ENCODE measurements at places on chromosomes 1 and 21.

DNA sequence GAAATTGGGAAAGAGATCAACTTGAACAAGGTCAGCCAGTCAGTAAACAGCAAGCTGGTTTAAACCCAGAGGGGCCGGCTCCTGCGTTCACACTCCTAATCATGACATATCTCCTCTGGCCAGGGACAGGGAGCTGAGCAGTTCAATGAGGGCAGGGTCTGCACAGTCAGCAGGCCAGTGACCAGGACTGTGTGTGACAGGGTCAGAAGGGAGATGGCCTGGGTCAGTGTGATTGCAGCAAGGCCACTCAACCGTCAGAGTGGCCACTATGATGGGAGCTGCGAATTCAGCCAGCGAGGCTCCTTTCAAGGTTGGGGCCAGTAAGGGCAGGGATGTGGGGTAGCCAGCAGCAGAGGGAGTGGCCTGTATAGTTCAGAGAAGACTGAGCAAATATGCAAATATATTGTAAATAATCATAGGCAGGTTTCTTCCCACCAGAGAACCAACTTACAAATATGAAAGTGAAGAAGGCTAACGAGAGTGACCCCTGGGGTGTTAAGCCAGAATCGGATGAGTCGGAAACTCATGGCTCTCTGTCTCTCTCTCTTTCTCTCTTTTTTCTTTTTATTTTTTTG is 20.0 kb downstream of the NOL9 start:
- DNase-seq, result no peak

DNA sequence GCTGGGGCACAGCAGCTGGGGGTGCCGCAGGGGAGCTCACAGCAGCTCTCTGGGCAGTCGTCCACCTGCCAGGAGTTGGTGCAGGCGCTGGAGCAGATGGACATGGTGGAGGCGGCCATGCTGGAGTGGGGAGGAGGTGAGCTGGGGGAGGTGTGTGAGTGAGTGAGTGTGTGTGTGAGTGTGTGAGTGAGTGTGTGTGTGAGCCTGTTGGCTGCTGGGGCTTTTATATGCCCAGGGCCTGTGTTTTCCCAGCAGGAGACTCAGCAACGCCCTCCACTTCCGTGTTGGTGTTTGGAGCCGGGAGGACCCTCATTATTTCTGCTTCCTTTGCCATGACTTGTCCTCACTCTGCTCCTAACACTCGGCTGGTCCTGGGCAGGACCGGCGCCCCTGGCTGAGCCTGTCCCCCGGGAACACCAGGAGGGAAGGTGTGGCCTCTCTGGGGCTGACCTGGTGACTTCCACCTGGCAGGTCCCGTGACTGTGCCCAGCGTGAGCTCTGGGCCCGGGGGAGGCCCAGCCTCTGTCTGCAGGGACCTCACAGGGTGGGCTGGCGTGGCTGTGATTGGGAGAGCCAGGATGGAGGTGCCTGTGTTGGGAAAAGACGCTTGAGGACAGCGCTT is at the start of gene KRTAP10-2:
Gene KRTAP10-2, minus strand, starts transcription at position 166 of the 622 bp plus-strand sequence. Its CDS starts 47 bp downstream, at position 119.
- DNase-seq, result no peak

- DNase-seq, result peak; percentile 60
Observed at GRCh38 chr21:27526451-27526850, 559.6 kb upstream of the ADAMTS5 start.

- DNase-seq, result no peak
Observed at GRCh38 chr1:28264897-28265296, 5.6 kb downstream of the SESN2 start.

GRCh38 chr1:184801503-184801902 is 46.8 kb upstream of the EDEM3 start:
- DNase-seq, result peak; percentile 56

DNA sequence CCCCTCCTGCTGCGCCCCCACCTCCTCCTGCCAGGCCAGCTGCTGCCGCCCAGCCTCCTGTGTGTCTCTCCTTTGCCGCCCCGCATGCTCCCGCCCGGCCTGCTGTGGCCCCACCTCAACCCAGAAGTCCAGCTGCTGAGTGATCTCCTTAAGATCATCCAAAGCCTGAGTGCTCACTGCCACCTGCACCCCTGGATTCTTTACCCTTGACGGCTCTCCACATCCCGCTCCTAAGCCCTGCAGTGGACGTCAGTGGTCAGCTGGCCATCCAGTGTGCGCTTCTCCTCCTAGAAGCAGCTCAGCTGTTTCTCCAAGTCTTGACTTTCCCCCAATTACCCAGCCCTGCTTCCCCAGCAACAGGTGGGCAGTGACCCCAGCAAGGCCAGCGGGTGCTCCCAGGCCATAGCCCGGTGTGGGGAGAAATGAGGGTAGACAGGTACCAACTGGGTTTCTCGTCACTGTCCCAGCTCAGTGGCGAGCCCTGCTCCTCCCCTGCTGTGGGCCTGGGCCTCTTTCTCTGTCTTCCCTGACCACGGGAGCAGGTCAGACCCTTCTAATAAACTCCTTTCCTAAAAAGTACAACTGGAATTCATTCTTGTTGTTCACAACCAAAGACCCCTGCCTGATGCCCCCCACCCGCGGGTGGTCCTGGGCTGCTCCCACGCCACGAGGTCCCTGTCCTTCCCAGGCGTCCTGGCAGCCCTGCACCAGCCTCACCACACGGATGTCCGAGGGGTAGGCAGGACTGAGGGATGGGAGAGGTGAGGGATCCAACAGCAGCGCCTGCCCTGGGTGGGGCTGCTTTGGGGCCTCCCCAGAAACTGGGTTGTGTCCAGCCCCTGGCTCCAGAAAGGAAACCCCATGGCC is 1.4 kb downstream of the KRTAP10-7 start:
- no peak for DNase-seq

DNA sequence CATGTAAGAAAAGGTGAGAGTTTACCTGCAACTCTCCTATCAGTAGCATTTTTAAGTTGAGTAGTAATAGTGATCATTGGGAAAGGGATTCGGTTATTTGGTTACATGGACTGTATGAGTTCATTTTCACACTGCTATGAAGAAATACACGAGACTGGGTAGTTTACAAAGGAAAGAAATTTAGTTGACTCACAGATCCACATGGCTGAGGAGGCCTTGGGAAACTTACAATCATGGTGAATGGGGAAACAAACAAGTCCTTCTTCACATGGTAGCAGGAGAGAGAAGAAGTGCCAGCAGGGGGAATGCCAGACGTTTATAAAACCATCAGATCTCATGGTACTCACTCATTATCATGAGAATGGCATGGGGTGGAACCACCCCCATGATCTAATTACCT is 59.3 kb upstream of the FBXO28 start:
- no peak for DNase-seq

- DNase-seq, result peak; percentile 53
Observed at GRCh38 chr1:145689922-145690321, 17.2 kb downstream of the PDZK1 start.

- DNase-seq, result no peak
Observed at GRCh38 chr1:181131255-181131941, 42.9 kb downstream of the IER5 start.

DNA sequence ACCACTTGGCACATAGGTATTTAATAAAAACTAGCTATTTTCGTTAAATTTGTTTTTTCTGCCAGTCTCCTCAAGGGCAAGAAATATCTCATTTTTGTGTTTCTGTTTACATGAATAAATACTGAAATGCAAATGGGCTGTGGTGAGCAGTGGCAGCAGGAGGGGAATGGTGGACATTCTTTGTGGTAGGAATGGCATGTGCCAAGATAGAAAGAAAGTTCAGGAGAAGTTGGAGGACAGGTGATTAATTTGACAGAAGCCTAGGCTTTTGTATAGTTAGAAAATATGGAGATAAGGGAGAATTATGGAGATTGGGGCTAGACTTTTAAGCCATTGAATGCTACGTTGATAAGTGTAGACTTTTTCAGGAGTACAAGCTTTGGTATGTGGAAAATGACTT is 8.6 kb downstream of the RAP1A start:
- DNase-seq, result peak; percentile 63

Measured in M059J (cell line).